ENCODE measurements at places on chromosomes 6 and 20.

DNA sequence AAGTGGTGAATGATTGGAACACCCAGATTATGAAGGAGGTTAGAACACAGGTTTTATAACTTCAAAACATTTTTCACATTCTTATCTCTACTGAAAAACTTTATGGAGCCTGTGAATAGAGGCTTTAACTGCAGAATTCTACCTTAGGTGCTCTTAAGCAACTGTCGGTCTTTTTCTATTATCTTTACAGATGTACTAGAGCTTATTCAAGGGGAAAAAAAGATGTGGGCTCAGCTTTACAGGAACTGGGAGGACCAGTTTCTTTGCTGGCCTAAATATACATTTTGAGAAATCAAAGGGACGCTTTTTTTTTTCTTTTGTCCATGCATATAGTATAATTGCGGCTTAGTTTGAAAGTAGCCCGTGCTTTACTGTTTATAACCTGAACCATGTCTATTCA lies 58.9 kb downstream of the UST start:
- DNase-seq, result no peak

- no peak for DNase-seq
These were observed 140.2 kb upstream of the MMS22L start for GRCh38 chr6:97423190-97423589.

DNA sequence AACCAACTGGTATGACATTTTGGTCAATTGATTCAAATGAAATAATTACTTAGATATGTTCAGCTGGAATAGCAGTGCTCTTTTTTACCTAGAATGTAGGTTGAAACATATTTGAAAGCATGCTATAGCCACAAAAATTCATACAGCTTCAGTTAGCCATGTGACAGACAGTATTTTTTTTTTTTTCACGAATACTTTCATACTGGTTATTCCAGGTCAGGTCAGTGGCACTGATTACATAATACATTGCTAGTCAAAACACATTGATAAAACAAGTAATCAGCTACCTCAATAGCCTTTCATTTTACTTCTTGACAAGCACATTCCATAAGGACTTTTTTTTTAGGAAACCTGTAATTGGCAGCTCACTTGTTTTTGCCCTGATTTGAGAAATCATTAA lies 222.6 kb downstream of the EYA4 start:
- DNase-seq, result no peak

DNA sequence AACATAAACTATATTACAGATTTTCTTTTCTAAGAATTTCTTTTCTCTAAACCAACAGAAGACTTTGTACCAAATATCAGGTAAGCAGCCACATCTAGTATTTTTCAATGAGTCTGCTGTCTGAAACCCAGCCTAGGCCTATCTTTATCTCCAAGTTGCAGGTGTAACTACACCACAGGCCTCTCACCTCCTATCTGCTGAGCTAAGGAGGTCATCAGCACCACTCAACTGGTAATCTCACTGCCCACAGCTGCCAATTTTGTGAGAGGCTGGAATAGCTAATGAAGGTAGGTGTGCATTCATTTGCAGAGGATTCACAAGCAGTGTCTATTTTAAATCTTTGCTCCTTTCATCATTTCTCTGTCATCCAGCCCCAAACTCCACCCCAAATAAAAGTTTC lies 584.8 kb downstream of the HDGFL1 start:
- no peak for DNase-seq

DNA sequence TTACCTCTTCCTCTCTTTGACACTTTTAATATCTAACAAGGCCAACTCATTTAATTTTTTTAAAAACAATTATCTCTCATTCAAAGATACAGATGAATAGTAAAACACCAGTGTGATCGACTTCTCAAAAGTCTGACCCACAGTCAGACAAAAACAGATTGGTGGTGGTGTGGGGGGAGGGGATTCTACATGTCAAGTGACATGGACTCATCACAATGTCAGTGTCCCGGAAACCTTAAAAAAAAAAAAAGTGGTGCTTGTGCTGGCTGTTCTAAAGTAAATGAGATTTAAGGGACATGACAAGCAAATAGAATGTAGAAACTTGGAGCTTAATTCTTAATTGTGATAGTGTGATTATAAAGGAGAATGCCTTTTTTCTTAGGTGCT lies 16.3 kb upstream of the RFPL4B start:
- no peak for DNase-seq

GRCh38 chr6:21891080-21891479 lies 297.5 kb downstream of the SOX4 start:
- DNase-seq, result no peak

All from renal pelvis (tissue), 12 donors.